ENCODE measurements at places on chromosomes 12 and 14. TPM values are rescaled to one million over a fixed set of nuclear protein-coding genes. Genes with fewer than 3 reads are reported as not detected.

TMEM229B gene
- total RNA-seq, result 3.0 TPM

GRCh38 chr14:22178333-22178839 is 410.6 kb downstream of the DAD1 start:
- no peak for DNase-seq

DNA sequence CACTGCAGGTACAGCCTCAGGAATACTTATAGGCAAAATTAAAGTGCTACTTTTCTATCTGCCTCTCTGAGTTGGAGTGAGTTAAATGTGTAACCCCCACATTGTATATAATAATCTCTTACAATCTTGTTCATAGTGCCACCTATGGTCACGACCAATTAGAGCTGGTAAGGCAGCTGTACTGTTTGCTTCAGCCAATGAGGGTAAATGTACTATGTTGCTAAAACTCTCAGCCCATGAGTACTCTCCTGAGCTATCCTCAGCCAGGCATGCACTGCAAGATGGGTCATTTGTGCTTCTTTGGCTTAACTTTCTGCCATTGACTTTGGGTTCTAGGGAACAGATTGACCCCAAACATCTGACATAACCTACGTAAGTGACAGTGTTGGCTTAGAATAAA is 15.0 kb upstream of the MDM2 start:
- DNase-seq, result no peak

DNA sequence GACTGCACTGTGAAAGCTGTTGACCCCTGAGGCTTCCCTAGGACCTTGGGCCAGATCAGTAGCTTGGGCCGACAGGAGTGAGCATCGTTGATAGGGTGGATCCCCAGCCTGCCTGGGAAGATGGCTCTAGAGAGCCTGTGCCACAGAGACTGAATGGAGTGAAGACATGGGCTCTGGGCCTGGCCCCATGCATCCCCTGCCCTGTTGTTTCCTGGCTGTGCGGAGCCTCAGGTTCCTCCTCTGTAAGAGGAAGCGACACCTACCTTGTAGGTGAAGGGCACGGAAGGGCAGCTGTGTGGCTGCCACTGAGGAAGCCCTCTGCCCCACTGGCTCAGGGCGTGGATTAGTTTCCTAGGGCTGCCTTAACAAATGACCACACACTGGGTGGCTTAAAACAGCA is 23.9 kb downstream of the PLEKHG3 start:
- DNase-seq, result no peak

- no peak for DNase-seq
These were observed 15.6 kb upstream of the TFCP2 start for GRCh38 chr12:51188359-51189051.
